ENCODE measurements at places on chromosomes 6 and 20. TPM values are rescaled to one million over a fixed set of nuclear protein-coding genes. Genes with fewer than 3 reads are reported as not detected.
A peak's percentile ranks its signal among the peaks of the same experiment; 100 is the strongest.

- no peak overlapping the region for H3K4me3 ChIP-seq
- no peaks in the 10 kb centered on the region for H3K36me3 ChIP-seq
- no peaks in the 10 kb centered on the region for H3K27me3 ChIP-seq
- H3K4me1 ChIP-seq = no peaks in the 10 kb centered on the region
Observed at GRCh38 chr6:77688649-77689048, 35.8 kb downstream of the MEI4 start.

GRCh38 chr20:64001607-64002011, 20.7 kb downstream of the PRPF6 start:
- H3K4me3 ChIP-seq = no peak overlapping the region
- H3K36me3 ChIP-seq = no peaks in the 10 kb centered on the region
- H3K4me1 ChIP-seq = no peaks in the 10 kb centered on the region

The GABRR1 gene
- total RNA-seq = 1.6 TPM

DNA sequence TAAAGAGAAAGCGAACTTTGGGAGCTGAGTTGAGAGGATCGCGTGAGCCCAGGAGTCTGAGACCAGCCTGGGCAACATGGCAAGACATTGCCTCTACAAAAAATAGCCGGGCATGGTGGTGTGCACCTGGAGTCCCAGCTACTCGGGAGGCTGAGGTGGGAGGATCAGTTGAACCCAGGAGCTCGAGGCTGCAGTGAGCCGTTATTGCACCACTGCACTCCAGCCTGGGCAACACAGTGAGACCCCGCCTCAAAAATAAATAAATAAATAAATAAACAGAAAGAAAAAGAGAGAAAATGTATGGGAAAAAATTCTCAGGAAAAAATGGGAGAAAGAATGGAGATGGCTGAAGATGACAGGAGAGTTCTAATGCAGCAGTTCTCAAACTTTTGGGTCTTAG, 2.5 kb downstream of the C20orf202 start:
- H3K36me3 ChIP-seq = no peaks in the 10 kb centered on the region
- H3K4me3 ChIP-seq = no peak overlapping the region
- no peaks in the 10 kb centered on the region for H3K27me3 ChIP-seq
- DNase-seq = no peak
- peaks cover 7% of the 10 kb centered on the region for H3K4me1 ChIP-seq

- DNase-seq = peak; percentile 54
- H3K36me3 ChIP-seq = no peaks in the 10 kb centered on the region
- no peak overlapping the region for H3K4me3 ChIP-seq
- no peaks in the 10 kb centered on the region for H3K27me3 ChIP-seq
- H3K27ac ChIP-seq = no peak overlapping the region
Observed at GRCh38 chr6:152206072-152206818, 398.8 kb downstream of the ESR1 start.

The DEFB124 gene
- total RNA-seq = not detected

- no peaks in the 10 kb centered on the region for H3K27me3 ChIP-seq
- H3K36me3 ChIP-seq = no peaks in the 10 kb centered on the region
- no peak overlapping the region for H3K4me3 ChIP-seq
- H3K4me1 ChIP-seq = peaks cover 4% of the 10 kb centered on the region
- DNase-seq = no peak
- no peak overlapping the region for H3K27ac ChIP-seq
Observed at GRCh38 chr6:160222491-160222890, 36.1 kb downstream of the SLC22A2 start.

- no peaks in the 10 kb centered on the region for H3K27me3 ChIP-seq
- no peak for DNase-seq
- peaks cover 17% of the 10 kb centered on the region for H3K4me1 ChIP-seq
- H3K4me3 ChIP-seq = no peak overlapping the region
Observed at GRCh38 chr6:14272737-14273085, 155.1 kb downstream of the CD83 start.

The CDC5L gene
- total RNA-seq = 20.5 TPM

- no peaks in the 10 kb centered on the region for H3K27me3 ChIP-seq
- no peak for DNase-seq
- H3K4me1 ChIP-seq = no peaks in the 10 kb centered on the region
Observed at GRCh38 chr20:9412309-9412708, 102.1 kb upstream of the LAMP5 start.

The HDGFL1 gene
- 92.2 TPM for total RNA-seq

DNA sequence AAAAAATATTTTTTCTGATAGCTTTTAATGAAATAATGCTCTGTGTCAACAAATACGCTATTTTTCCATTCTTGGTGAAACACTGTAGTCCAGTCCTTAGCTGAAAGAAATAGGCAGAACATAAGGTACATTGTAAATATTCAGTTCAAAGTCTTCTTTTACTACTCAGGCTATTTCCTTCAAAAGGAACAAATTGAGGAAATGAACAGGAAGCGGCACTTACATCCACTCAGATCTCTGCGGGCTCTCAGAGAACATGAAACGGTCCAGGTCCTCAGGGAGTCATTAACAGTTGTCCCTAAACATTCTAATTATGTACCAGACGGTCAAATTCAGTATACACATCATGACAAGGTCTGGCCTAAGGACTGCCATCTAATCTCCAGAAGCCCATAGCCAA, 212.6 kb downstream of the KIF16B start:
- H3K4me3 ChIP-seq = no peak overlapping the region
- no peaks in the 10 kb centered on the region for H3K36me3 ChIP-seq
- H3K27ac ChIP-seq = no peak overlapping the region
- no peaks in the 10 kb centered on the region for H3K4me1 ChIP-seq
- no peak for DNase-seq

DNA sequence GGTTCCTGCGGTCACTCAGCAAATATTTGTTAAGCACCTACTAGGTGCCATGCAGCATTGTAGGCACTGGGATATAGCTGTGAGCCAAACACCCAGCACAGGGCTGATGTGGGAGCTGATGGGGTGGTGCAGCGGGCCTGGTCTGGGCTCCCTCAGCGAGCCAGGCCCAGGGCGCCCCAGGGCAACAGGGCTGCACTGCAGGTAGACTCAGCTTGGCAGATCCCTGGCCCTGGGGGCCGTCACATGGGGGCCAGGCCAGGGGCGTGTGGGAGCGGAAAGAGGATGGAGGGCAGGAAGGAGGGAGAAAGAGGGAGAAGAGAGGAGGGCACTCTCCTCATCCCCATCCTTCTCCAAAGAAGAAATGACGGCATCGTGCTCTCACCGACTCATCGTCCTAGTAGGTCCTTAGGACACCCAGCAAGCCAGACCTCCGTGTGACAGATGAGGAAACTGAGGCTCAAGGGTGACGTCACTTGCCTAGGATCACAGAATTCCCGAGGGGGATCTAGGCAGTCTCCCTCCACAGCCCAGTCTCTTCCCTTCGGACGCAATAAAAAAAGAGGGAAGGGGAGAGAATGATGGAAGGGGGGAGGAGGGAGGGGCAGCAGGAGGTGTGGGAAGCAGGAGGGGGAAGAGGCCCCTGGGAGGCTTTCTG, 53.3 kb downstream of the RBM38 start:
- no peak overlapping the region for H3K27ac ChIP-seq
- no peak overlapping the region for H3K4me3 ChIP-seq
- no peaks in the 10 kb centered on the region for H3K36me3 ChIP-seq
- no peak for DNase-seq
- H3K4me1 ChIP-seq = peaks cover 18% of the 10 kb centered on the region

GRCh38 chr20:52405417-52405816, 213.8 kb upstream of the ZFP64 start:
- no peaks in the 10 kb centered on the region for H3K27me3 ChIP-seq
- H3K27ac ChIP-seq = no peak overlapping the region
- DNase-seq = no peak
- no peaks in the 10 kb centered on the region for H3K4me1 ChIP-seq
- H3K4me3 ChIP-seq = no peak overlapping the region
- H3K36me3 ChIP-seq = no peaks in the 10 kb centered on the region

GRCh38 chr20:58853466-58853865, 950 bp downstream of the GNAS start:
- peaks cover 4% of the 10 kb centered on the region for H3K4me1 ChIP-seq
- no peak overlapping the region for H3K27ac ChIP-seq
- H3K27me3 ChIP-seq = no peaks in the 10 kb centered on the region
- DNase-seq = no peak

DNA sequence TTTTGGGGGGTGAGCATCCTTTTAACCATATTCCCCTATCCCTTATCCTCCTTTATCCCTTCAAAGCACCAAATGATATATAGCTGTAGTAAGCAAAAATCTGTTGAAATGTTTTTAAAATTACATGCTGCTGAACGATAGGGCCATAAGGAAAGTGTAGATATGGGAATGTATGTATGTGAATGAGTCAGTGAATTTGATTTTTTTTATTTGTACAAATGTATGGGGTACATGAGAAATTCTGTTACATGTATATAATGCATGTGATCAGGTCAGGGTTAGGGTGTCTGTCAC, 327.2 kb downstream of the ZFAND3 start:
- no peaks in the 10 kb centered on the region for H3K27me3 ChIP-seq
- H3K36me3 ChIP-seq = no peaks in the 10 kb centered on the region
- no peaks in the 10 kb centered on the region for H3K4me1 ChIP-seq
- H3K27ac ChIP-seq = no peak overlapping the region
- H3K4me3 ChIP-seq = no peak overlapping the region

DNA sequence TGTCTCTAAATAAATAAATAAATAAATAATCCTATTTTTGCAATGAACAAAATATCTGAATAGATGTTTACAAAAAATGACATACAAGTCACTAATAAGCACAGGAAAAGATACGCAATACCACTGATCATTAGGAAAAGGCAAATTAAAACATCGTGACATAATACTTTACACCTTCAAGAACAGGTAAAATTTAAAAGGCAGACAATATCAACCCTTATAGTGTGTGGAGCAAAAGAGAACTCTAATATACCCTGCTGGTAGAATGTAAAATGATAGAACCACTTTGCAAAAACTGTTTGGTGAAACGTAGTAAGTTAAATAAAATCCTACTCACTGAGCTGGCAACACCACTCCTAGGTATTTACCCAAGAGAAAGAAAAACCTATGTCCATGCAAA, 67.4 kb downstream of the ZMYND8 start:
- no peak overlapping the region for H3K27ac ChIP-seq
- DNase-seq = no peak
- no peak overlapping the region for H3K4me3 ChIP-seq
- no peaks in the 10 kb centered on the region for H3K36me3 ChIP-seq
- no peaks in the 10 kb centered on the region for H3K4me1 ChIP-seq
- H3K27me3 ChIP-seq = no peaks in the 10 kb centered on the region

The TTBK1 gene
- total RNA-seq = 2.6 TPM

DNA sequence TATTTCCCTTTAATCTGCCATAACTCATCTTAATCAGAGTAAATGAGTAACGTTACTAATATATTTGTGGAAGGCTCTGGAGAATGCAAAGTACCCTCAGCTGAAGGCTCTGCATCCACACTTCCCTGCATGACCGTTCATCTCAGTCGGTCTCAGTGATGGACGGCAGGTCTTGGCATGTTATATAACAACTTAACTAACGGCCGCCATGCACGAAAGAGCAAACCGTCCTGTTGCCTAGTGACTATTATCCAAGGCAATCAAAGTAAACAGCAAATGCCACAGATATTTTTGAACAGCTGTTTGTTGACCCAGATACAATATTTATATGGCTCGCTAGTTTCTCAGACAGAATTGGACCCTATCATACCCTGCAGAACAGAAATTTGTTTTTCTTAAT, 194.9 kb upstream of the SMLR1 start:
- no peaks in the 10 kb centered on the region for H3K36me3 ChIP-seq
- no peak overlapping the region for H3K27ac ChIP-seq
- H3K4me1 ChIP-seq = no peaks in the 10 kb centered on the region
- no peak overlapping the region for H3K4me3 ChIP-seq

DNA sequence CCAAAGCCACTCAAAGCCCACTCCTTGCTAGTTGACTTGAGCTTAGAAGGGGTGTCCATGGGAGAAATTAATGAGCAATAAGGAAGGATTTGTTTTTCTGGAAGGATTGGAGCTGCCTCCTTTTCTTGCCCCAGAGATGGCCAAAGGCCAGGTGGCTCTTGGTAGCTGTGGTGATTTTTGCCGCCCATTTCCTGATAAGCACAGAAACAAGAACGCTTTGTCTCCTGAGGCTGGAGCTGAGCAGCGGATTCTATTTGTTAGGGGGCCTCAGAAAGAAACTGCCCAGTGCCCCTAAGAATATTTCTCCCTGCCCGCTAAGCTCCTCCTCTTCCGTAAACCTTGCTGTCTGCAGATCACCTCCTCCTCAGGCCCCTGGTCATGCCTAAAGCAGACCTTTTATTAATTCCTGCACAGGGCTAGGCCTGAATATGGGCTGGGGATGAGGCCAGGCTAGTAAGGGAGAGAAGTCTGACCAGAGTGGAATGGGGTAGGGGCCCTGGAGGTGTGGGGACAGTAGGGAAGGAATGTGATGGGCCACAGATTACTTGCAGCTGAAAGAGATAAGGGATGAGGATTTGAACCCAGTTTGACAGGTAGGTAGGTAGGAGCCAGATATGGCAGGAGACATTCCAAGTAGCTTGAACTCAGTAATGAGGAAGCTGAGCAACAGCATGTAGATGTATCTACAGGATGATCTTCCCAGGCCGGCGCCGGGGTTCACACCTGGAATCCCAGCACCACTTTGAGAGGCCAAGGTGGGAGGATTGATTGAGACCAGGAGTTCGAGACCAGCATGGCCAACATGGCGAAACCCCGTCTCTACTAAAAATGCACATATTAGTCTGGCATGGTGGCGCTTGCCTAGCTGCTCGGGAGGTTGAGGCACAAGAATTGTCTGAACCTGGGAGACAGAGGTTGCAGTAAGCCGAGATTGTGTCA, 71.2 kb upstream of the NAA20 start:
- H3K27ac ChIP-seq = peak overlapping the region; percentile 21
- H3K27me3 ChIP-seq = no peaks in the 10 kb centered on the region
- peak; percentile 74 for DNase-seq
- H3K4me1 ChIP-seq = peaks cover 41% of the 10 kb centered on the region
- no peak overlapping the region for H3K4me3 ChIP-seq
- no peaks in the 10 kb centered on the region for H3K36me3 ChIP-seq

The FAM184A gene
- 36.3 TPM for total RNA-seq

GRCh38 chr6:136370988-136371728, 81.5 kb upstream of the BCLAF1 start:
- no peak overlapping the region for H3K4me3 ChIP-seq
- H3K4me1 ChIP-seq = no peaks in the 10 kb centered on the region
- no peak overlapping the region for H3K27ac ChIP-seq

The RSPH9 gene
- 6.1 TPM for total RNA-seq

The TUBB1 gene
- 0.55 TPM for total RNA-seq

The ECT2L gene
- total RNA-seq = 0.16 TPM

GRCh38 chr20:35085477-35086225, 7.0 kb downstream of the TRPC4AP start:
- no peak overlapping the region for H3K27ac ChIP-seq
- no peak overlapping the region for H3K4me3 ChIP-seq
- DNase-seq = no peak

- no peak overlapping the region for H3K27ac ChIP-seq
- no peaks in the 10 kb centered on the region for H3K36me3 ChIP-seq
- DNase-seq = no peak
- H3K27me3 ChIP-seq = no peaks in the 10 kb centered on the region
- no peak overlapping the region for H3K4me3 ChIP-seq
- no peaks in the 10 kb centered on the region for H3K4me1 ChIP-seq
Observed at GRCh38 chr20:33301192-33301930, 18.3 kb downstream of the BPIFB1 start.

The HLA-DRB5 gene
- total RNA-seq = 0.39 TPM

GRCh38 chr6:122128445-122128844, 271.0 kb upstream of the HSF2 start:
- no peak overlapping the region for H3K4me3 ChIP-seq
- H3K27ac ChIP-seq = no peak overlapping the region
- H3K4me1 ChIP-seq = no peaks in the 10 kb centered on the region
- H3K27me3 ChIP-seq = no peaks in the 10 kb centered on the region
- H3K36me3 ChIP-seq = no peaks in the 10 kb centered on the region
- DNase-seq = no peak

The CDH4 gene
- total RNA-seq = 3.3 TPM

Measured in testis (tissue), 5 donors.